Brain microvascular endothelial cell (primary cell): ENCODE measurements at places on chromosomes 12 and 14.
A peak's percentile ranks its signal among the peaks of the same experiment; 100 is the strongest.

DNA sequence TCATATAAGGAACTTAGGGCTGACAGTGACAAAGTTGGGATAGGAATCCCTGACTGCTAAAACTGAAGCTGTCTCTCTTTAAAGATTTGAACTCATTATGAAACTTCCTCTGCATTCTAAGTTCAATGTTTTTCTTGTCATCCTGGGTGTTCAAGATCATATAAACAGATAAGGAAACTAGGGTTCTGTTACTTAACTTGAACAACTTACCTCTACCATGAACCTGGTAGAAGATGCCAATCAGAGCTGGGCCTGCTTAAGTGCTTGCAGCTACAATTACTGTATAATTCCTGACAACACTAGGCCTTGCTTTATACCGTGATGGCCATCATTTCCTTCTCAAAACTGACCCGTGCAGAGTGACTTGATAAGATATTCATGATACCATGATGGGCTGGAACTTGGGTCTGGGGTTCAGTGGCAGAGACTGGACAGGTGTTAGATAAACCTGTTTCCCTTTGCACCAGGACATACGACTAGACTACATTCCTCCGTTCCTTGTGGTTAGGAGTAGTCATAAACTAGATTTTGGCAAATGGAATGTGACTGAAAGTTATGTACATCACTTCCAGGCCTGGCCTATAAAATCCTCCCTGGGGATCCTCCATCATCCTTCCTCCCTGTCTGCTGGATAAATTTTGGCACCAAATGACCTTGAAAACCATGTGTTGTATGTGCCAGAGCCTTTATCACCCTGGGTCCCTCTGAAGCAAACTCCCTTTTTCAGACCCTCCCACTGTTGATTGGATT is 172.2 kb upstream of the PRICKLE1 start:
- DNase-seq, result no peak

DNA sequence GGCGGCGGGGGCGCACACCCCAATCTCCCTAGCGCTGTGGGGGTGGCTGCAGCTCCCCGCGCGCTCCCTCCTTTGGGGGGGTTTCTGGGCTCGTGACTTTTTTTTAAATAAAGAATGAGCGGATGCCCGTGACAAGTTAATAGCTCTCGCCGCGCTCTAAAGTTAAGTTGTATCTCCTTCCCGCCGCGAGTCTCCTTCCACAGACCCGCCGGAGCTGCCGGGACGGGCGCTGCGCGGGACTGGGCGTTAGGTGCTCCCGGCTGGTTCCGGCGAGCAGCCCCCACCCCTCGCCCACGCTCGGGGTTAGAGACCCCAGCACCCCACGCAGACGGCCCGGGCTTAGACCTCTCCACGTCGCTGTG is 82.6 kb upstream of the HMGA2 start:
- DNase-seq, result peak; percentile 31

- no peak for DNase-seq
Measured at GRCh38 chr12:108899145-108899544, 19.3 kb downstream of the DAO start.

GRCh38 chr14:78403278-78403815 is 233.2 kb downstream of the NRXN3 start:
- DNase-seq, result peak; percentile 29
